ENCODE measurements at places on chromosomes 7 and 10.

DNA sequence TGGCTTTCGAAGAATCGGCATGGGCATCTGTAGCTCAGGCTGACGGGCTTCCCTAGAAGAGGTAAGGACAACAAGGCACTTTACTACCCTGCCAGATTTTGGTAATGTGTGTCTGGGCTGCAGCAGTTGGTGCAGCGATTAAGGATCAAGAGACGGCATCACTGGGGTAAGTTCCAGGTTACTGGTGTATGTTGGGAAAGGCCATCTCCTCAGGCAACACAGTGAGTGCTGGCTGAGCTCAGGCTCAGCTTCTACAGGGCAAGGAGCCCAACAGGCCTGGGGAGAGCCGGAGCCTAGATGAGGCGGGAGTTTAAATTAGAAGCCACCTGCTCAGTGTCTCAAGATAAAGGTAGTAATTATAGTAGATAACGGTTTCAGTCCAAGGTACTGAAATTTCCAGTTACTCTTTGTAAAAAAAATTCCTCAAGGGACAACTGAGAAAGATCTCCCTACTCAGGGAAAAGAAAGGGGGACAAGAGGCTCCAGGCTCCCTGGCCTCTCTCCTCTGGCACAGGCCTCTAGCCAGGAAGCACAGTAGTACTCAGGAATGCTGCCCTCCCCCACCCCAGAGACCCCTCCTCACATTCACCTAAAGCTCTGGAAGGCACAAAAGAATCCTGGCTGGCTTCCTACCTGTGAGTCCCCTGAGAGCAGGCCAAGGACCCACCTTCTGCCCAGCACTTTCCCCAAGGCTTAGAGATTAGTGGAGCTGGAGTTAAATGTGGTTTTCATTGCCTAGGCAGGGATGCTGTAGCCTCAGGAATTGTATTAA, 3.9 kb downstream of the CXCL12 start:
- DNase-seq, result no peak

GRCh38 chr10:97363071-97363470, 28.5 kb upstream of the FRAT2 start:
- DNase-seq, result no peak

DNA sequence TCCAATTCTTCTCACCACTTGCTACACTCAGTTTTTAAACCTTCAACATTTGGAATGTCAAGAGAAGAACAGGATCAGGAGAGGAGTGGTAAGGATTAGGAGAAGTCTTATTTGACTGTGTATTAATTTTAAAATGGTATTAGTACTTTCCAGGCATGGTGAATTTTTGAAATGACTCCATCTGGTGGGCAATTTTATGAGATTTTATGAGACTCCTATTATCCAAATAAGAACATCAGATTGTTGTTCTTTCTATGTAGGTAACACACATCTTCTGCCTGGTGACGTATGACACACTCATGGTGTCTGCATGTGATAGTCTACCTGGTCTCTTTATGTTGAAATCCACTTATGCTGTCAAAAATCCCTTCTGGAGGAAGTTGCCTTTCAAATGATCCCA, 51.0 kb downstream of the SLC13A1 start:
- no peak for DNase-seq

DNA sequence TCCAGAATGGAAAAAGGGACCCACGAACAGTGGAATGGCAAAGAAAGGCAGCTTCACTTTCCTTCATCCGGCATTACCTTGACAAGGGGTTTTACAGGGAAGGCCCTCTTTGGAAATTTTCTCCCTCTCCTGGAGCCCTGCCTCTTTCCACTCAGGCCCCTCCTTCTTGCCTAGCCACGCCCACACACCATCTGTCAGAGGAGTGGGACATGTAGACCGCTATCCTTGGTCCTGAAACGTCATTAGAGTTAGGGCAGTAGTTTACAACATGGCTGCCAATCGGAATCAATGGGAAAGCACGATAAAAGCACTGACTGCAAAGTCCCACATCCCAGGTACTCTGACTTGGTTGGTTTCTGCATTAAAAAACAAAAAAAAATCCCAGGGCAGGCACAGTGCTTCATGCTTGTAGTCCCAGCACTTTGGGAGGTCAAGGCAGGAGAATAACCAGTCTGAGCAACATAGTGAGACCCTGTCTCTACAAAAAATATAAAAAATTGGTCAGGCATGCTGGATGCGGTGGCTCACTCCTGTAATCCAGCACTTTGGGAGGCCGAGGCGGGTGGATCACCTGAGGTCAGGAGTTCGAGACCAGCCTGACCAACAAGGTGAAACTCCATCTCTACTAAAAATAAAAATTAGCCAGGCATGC, 96.4 kb downstream of the MARCHF5 start:
- peak; percentile 68 for DNase-seq

DNA sequence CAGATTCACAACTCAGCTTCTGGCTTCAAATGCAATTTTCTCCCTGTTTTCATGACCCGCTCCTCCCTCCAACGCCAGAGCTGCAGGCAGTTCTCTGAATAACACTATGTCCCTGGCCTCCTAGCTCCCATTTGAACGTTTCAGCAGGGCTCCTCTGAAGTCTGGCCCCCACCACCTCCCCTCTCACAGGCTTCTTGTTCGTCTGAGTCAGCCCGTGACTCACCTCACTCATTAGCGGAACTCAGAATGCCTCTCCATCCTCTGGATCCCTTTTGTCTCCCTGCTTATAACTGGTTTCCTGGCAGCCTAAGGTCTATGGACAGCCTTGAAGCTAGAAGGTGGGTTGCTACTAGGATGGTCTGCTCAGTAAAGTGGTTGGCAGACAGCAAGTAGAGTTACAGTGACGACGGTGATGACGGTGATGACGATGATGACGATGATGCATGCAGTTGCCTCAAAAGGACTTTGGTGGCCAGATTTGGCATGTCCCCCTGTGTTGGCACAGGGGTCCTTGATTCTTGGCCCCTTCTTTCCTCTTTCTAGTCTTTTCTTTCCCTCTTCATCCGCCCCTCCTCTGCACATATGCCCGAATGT, 83.3 kb upstream of the MKLN1 start:
- DNase-seq, result peak; percentile 92

DNA sequence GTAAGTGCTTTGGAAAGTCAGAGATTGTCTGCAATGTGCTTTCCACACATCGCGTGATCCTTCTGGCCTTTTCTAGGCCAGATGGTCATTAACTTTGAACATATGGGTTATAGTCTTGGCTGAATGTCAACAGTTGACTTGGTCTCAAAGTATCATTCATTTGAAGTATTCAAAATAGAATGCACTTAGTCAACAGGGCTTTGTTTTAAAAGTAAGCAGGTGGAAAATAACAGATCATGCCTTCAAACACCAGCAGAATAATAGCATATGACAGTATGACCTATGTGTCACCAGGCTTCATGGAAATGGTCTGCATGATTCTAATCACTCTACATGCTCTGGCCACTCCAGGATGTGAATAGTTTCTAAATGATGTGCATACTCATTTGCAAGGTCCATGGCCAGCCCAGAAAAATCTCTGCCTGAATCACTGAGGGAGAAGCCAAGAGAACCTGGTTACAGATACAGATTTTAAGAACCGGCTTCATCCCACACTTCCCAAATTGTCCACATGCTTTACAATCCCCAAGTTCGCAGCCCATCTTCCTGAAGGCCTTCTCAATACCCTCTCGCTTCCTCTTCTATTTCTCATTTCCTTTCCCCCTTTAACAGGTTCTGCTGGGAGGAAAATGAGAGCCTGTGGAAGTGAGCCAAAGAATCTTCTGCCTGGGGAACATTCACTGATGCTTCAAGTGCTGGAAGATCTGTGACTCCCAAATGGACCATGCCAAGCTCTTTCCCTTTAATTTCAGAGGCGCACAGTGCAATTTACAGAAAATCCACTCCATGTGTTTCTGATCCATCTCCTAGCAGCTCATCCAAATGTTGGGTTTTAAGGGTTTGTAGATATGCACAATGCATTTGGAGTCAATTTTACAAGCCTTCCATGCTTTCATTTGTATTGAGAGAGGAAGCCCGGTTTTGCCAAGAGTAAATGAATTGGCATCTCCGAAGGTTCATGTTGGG, 122.8 kb upstream of the GDF10 start:
- DNase-seq, result peak; percentile 25

DNA sequence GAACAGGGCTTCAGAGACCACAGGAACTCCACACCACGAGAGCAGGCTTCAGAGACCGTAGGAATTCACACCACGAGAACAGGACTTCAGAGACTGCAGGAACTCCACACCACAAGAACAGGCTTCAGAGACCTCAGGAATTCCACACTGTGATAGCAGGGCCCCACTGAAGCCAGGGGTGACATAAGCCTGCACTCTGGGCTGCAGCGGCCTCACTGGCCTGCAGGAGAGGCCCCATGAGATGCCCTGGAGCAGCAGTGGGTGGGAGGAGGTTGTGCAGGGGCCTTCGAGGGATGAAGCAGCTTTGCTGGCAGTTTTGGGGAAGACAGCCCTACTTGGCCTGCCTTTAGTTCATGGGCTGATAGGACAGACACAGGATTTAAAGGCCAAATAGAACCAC, 614.7 kb downstream of the PTPRN2 start:
- no peak for DNase-seq

DNA sequence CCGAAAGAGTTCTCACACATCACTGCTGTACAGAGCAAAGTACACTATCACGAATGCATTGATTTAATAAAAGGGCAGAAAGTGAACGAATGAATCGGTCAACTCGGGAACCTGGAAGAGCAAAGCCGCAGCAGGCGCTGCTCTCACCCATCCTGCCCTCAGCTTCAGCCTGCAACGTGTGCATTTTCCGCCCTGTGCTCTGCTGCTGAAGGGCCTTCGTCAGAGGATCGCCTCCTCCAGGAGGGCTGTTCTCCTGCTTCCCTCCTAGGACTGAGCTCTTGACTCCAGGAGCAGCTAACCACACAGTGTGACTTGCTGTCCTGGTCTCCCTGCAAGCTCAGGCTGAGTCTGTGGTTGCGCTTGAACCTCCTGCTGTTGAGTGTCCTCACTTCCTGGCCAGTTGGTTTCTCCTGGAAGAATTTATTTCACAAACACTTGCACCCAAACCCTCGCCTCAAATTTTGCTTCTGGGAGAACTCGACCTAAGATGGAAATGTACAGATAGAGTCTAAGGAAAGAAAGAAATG, 473.0 kb upstream of the KLF6 start:
- DNase-seq, result no peak

DNA sequence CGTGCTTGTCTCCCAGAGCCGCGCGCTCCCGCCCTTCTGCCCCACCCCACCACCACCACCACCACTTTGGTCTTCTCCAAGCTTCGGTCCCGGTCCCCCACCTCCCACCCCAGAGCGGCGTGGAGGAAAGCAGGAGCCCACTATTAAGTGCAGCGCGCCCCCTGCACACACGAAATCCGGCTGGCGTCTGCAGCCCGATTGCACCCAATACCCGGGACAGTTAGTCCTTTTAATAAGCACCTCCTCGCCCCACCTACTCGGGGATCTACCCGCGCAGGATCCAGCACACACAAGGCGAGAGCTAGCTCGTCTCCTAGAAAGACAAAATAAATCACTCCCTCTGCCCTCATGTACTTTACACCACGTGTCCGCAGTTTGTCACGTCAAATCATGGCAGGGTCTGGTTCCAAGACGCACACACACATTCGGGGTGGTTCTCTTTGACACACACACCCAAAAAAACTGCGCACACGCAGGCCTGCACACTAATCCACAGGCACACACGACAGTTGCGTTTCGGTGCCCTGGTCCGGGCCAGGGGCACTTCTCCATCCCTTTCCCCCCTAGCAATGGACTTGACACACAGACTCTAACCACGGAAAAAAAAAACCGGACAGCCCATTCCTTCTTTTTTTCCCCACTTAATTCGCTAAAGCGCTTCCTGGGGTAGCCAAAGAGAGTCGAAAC, 1.6 kb downstream of the SFMBT2 start:
- DNase-seq, result no peak

- DNase-seq, result no peak
Observed at GRCh38 chr7:27478084-27478483, 184.6 kb downstream of the HIBADH start.

DNA sequence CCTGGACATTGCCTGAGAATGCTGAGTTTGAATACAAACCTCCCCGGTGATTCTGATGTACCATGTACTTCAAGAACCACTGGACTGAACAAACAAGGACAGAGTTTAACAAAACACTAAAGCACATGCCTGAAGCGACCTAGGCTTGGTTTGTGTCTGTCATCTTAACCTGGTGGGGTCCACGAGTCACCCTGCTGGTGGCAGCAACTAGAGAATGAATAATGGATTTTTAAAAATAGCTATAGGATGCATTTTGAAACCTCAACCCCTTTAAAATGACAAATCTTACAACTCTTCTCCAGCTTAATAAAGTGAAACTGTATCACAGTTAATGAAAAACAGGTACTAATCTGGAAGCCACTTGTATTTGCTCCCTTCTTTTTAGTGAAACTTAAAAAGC, 25.2 kb downstream of the CDHR3 start:
- DNase-seq, result no peak

DNA sequence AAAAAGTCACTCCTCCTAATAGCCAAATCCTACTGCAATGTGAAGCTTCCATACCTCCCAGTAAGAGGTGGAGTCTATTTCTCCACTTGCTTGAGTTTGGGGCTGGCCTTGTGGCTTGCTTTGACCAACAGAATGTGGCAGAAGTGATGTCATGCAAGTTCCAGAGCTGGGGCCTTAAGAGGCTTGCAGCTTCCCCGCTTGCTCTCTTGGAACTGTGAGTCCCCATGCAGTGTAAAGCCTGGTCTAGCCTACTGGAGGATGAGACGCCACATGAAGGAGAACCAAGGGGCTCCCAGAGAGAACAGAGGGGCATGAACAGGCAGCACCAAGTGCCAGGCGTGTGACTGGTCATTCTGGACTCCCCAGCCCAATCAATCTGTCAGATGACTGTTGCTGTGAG, 58.6 kb upstream of the OPALIN start:
- DNase-seq, result peak; percentile 41

DNA sequence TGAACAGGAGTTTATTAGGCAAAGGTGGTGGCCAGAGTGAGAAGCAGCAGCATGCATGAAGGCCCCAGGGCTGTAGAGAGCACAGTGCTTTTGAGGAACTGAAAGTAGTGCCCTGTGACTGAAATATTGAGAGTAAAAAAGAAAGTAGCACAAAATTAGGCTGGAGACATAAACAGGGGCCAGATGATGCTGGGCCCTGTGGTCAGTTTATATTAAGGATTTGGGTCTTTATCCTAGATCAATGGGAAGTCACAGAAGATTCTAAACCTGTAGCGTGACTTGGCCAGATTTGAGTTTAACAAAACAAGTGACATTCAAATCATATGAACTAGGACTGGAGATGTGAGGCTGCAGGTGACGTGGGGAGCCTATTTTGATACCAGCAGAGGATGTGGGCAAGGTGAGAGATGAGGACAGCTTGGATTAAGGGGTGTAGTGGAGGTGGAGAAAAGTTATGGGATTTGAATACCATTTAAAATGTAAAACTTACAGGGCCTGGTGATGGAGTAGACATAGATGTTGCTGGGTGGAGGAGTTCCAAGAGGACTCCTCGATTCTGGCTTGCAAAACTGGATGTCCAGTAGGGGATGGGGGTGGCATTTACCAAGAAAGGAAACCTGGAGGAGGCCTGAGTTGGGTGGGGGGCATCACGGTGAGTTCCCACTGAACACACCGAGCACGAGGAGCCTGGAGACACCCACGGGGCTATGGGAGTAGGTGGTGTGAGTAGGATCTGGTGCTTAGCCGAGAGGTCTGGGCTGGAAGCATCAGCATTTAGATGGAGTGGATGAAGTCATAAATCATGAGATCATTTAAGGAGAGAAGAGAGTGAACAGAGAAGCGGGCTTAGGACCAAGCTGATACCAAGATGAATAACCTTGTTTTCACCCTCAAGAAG, 52.8 kb downstream of the HHEX start:
- DNase-seq, result no peak

GRCh38 chr10:76902949-76903348, 734.7 kb downstream of the KCNMA1 start:
- DNase-seq, result peak; percentile 29

- no peak for DNase-seq
Observed at GRCh38 chr10:62182595-62182994, 86.0 kb downstream of the RTKN2 start.
